Activated CD4-positive, alpha-beta T cell treated with anti-CD3 and anti-CD28 coated beads for 48 hours (primary cell): ENCODE measurements at places on chromosomes 3 and 15.

GRCh38 chr15:87944050-87944449, 312.5 kb downstream of the NTRK3 start:
- DNase-seq = no peak

GRCh38 chr15:62125773-62126172, 39.3 kb downstream of the C2CD4B start:
- DNase-seq = no peak

GRCh38 chr3:43432462-43432861, 146.1 kb downstream of the SNRK start:
- no peak for DNase-seq

GRCh38 chr3:2567451-2567850, 468.8 kb downstream of the CNTN4 start:
- DNase-seq = no peak

- DNase-seq = no peak
Observed at GRCh38 chr3:49656541-49657112, 17.5 kb upstream of the APEH start.

DNA sequence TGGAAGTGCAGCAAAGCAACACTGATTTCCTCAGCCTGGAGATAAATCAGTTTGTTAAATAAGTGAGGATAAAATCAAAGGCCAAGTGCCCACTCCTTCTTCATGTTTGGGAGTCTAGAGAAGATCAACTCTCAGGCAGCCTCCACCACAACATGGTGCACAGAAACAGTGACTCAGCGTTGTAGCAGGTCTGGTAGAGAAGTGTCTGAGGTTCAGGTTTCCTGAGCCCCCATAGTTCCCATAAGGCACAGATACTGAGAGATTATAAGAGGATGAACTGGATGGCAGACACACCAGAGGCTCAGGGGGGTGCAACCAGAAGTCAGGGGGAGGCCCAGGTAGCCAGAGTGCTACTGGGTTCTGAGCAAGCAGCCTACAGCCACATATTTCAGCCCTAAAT, 166.7 kb downstream of the FRMD5 start:
- DNase-seq = peak; percentile 7

DNA sequence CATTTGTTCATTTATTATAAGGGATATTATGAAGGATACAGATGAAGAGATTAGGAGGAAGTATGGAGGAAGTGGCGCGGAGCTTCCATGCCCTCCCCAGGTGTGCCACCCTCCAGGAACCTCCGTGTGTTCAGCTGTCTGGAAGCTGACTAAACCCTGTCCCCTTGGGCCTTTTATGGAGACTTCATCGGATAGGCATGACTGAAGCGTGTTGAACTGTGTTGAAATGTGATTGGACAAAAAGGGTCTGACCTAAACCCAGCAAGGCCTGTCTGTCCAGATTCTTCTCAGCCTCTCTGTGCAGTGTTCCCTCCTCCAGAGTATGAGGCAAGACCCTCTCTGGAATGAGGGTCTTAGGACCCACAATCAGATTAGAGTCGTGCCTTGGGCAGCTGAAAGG, 31.7 kb downstream of the HACD3 start:
- no peak for DNase-seq

GRCh38 chr15:33547876-33548275, 237.1 kb downstream of the RYR3 start:
- DNase-seq = peak; percentile 15

- no peak for DNase-seq
Observed at GRCh38 chr3:162122405-162122804, 625.8 kb downstream of the OTOL1 start.

DNA sequence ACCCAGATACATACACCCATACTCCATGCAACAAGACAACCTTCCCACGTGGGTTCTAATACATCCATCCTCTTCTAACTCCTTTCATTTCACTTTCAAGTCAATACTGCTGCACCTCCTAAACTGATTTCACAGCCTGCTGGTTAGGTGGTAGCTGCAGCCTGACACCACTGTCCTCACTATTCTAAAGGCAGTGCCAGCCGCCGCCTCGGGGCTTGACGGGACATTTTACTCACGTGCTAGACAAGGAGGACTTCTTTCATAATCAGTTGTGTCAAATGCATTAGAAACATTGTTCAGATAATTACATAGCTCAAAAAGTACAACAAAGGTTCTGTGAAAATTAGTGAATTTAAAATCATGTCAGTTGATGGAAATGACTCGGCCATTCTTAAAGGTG, 6.3 kb downstream of the UROC1 start:
- no peak for DNase-seq

DNA sequence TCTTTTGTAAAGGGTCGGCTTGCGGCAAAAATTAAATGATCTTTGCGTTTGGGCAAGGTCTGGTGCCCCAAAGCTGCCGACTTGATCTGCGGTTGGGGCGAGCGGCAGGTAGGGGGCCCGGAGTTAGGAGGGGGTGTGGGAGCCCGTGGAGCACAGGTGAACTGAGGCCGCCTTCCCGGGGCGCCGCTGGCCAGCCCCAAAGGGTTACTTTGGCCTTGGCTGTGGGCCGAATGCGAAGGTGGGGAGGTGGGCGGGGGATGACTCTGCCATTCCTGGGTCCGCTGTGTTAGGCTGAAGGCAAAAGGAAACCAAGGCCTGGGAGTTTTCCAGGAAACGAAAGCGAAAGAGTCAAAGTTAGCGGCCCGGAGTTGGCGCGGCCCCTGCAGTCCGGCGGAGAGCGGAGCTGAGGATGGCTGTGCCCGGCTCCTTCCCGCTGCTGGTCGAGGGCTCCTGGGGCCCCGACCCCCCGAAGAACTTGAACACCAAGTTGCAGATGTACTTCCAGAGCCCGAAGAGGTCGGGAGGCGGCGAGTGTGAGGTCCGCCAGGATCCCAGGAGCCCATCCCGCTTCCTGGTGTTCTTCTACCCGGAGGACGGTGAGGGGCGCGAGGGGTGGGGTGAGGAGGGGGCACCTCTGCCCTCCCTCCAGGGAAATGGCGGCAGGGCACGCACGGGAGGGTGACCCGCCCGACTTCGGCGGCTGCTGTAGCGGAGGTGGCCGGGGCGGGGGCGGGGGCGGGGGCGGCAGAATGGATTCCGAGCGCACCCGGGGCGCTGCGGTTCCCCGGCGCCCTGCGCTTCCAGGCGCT, at the start of gene PARP14:
Gene PARP14, plus strand, starts transcription at position 365 of the 809 bp plus-strand sequence. Its CDS starts 45 bp downstream, at position 410.
- peak; percentile 71 for DNase-seq

DNA sequence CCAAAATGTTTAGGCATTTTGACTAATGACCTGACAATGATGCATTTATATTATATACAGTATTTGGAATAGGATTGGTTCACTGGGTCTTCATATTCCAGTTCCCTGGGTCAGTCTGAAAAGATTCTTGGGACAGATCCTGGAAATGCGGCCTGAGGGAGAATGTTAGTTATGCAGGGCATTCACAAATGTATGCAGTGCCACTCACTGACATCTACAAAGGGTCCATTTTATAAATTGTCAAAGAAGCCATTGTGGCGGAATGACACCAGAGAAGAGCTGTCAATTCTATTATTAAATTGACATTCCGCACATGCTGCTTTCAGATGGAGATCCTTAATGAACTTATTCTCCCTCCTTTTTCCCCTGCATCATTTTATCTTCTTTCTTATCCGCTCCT, 176.6 kb downstream of the VGLL3 start:
- DNase-seq = no peak

GRCh38 chr15:94075349-94075748, 156.0 kb upstream of the MCTP2 start:
- no peak for DNase-seq

GRCh38 chr15:85280203-85280602, 100.2 kb upstream of the AKAP13 start:
- no peak for DNase-seq

DNA sequence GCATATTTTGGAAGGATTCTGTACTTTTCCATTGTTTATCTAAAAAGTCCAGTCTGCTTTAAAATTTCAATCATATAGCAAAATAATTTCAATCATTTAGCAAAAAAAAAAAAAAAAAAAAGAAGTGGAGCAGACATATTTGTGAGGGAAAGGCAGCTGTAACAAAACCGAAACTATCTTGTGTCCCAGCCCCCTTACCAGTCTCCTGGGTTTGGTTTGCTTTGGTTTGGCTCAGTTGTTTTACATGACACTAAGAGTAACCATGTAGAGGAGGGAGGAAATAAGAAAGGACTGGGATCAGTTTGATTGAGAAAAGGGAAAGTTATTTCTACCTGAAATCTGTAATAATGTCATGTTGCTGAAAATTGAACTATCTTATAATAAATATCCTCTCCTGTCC, 158.8 kb upstream of the GADL1 start:
- DNase-seq = no peak

- DNase-seq = no peak
Observed at GRCh38 chr3:153484842-153485241, 322.8 kb downstream of the RAP2B start.

DNA sequence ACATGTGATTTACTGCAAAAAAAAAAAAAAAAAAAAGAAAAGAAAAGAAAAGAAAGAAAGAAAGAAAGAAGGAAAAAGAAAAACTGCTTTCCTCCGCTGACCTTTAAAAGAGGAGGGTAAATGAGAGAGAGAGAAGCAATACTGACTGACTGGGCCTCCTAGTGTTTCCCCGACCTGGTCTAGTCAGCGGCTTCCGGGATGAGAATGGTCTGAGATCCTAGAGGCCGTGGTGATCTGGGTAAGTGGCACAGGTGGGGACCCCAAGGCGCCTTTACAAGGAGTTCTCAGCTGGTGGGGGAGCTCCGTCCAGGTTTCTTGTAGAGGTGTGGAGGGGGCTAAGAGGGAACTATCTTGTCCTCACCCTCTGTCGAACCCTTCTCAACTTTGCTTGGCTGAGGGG, 223.1 kb downstream of the MEIS2 start:
- no peak for DNase-seq

GRCh38 chr3:45787551-45787950, 8.8 kb downstream of the SLC6A20 start:
- no peak for DNase-seq

DNA sequence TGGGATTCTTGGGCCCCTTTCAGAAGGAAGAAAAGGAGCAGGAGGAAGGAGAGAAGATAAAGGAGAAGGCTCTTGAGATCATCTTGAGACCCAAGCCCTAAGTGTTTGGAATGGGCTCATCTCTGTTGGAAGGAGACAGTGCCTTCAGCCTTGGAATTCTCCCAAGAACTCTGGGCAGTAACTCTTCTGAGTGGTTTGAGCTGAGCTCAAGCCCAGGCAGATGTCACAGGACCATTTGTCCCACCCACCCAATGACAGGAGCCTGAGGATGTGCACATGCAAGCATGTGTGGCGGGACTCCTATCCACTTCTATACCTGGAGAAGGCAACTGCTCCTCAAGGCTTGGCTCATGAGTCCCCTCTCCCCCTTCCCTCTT, 14.6 kb upstream of the TMEM40 start:
- no peak for DNase-seq

GRCh38 chr3:48411606-48412374, 18.1 kb downstream of the PLXNB1 start:
- no peak for DNase-seq

DNA sequence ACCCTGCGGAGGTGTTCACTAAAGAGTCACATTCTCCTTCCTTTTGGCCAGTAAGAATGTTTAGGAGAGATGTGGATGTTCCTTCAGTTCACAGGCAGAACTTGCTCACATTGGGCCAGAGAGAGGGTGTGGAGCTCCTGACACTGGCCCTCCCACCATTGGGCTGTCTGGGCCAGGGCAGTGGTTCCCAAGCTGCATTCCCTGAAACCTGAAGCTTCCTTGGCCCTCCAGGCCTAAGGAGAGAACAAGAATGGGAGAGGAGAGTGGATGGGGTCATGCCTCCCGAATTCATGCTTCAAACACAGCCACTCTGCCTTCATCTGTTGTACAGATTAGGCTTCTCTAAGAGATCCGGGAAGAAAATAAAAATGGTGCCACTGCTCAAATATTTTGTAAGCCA, 257.4 kb downstream of the RORA start:
- no peak for DNase-seq
